ENCODE measurements at places on chromosomes 5 and 9. TPM values are rescaled to one million over a fixed set of nuclear protein-coding genes. Genes with fewer than 3 reads are reported as not detected.

DNA sequence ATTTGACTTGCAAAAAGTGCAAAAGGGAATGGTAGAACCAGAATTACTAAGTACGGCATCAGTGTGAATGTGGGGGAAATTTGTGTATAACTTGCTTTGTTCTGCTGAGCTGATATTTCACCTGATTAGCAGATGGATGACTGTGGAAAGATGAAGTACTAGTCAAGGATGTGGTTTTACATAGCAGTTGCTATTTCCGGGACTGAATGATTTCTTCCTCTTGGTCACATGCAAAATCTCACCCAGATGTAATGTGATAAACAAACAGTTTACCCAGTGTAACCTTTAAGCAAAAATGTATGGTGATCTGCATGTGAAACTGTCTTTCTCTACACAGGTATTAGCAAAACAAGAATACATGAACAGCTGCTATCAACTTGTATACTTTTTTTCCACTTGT is 46.1 kb downstream of the DCP2 start:
- no peak for DNase-seq

GRCh38 chr9:1743121-1743960 is 271.8 kb upstream of the SMARCA2 start:
- DNase-seq: no peak

GRCh38 chr9:94083384-94083783 is 880 bp upstream of the PTPDC1 start:
- DNase-seq: no peak

DNA sequence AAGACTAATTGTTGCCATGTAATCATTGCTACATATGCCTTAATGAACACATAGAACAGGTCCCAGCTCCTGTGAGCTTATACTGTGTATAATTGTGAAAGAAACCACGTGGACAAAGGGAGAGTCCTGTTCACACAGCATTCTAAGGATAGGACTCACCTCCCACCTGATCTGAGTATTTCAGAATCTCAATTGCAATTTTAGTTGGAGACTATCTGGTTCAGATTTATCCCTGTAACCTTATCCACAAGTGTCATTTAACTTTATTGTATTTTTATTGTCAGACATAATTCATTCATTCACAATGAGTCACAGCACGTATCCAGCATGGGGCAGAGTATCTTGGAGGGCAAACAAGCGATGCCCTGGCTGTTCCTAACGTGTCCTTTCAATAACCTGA is 448.3 kb downstream of the NTRK2 start:
- DNase-seq: no peak

DNA sequence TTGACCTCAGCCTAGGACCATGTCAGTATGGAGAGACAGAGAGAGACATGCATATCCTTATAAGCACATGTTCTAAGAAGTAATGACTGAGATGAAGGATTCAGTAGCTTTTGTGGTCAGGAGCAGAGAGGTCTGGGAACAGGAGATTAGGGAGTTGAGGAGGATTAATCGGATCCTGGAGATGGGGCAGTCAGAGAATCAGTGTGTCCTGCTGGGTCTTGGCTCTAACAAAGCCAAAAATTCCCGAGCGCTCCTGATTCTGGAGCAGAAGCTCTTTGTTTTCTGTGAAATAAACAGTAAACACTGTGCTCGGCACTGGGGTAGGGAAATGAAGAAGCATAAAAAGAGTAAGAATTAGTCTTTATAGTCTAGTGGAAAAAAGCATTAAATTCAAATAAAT is 520.0 kb upstream of the CLINT1 start:
- DNase-seq: no peak

CCIN gene
- 0.42 TPM for polyA plus RNA-seq

DMRT3 gene
- 1.5 TPM for polyA plus RNA-seq

Data from left kidney (tissue), 8 donors.